ENCODE measurements at places on chromosomes 2 and 18. TPM values are rescaled to one million over a fixed set of nuclear protein-coding genes. Genes with fewer than 3 reads are reported as not detected.

The CNNM3 gene
- 8.6 TPM for total RNA-seq

The SGPP2 gene
- not detected for total RNA-seq

DNA sequence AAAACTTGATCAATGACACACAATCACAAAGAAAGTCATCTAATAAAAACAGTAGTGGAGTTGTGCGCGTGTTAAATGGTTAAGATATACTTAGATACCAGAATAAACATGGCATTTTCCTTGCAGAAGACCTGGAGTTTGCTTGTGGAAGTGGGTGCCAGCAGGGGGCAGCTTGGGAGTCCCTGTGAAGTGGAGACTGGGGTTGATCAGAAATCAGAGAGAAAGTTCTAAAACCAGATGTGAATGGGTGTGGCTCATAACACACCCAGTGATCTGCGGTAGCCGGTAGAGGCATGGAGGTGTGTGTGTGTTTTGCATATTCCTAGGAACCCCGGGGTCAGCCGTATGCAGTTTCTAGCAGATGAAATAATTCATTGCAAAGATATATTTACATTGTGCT, 300.1 kb upstream of the TRIB2 start:
- peak; percentile 81 for DNase-seq

DNA sequence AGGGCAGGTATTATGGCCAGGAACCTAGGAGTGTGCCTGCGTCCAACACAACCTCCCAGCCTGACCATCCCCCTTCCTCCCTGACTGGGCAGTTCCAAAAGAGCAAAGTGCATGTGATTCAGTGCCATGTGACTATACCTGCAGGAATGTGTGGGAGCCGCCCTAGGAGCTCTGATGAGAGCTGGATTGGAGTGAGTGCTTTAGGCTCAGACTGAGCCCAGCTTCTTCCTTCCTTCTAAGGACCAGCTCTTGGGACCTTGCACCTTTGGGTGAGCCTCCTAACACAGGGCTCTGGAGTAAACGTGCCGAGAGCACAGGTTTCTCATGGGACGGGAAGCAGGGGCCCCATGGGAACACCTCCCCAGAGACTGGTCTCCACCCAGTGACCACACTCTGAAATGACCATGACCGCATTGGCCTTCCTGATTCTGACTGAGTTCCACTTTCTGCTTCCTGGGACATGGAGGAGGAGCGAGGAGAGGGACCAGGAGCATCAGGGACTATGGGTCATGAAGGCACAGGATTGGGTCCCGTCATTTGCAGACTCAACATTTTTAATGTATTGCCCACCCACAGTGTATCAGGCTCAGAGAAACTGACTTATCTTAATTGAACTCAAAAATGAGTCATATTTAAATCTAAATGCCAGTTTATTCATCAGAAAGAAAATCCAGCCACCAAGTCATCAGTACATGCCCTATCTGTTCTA, 87.8 kb upstream of the BCL2L11 start:
- DNase-seq, result no peak

The CEBPZ gene
- total RNA-seq, result 44.9 TPM

DNA sequence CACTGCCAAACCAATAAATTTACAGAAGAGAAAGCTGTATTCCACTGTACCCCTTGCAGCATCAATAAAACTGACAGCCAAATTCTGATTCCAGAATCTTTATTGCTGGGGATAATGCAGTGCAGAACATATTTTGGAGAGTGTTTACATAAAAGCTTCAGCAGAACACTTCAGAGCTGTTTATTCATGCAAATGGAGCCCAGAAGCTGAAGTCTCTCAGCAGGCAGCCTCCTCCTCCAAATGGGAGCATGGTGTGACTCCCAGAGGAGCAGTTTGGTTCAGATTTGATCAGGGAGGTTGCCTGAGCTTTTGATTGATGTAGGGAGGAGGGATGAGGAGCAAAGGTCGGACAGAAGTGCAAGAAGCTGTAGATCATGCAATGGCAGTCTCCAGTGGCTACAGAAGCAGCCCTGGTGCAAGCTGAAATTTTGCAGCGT, 22.4 kb downstream of the LHCGR start:
- peak; percentile 24 for DNase-seq

The NTSR2 gene
- total RNA-seq, result not detected

GRCh38 chr18:63120620-63121019, 198.9 kb downstream of the BCL2 start:
- DNase-seq, result no peak

DNA sequence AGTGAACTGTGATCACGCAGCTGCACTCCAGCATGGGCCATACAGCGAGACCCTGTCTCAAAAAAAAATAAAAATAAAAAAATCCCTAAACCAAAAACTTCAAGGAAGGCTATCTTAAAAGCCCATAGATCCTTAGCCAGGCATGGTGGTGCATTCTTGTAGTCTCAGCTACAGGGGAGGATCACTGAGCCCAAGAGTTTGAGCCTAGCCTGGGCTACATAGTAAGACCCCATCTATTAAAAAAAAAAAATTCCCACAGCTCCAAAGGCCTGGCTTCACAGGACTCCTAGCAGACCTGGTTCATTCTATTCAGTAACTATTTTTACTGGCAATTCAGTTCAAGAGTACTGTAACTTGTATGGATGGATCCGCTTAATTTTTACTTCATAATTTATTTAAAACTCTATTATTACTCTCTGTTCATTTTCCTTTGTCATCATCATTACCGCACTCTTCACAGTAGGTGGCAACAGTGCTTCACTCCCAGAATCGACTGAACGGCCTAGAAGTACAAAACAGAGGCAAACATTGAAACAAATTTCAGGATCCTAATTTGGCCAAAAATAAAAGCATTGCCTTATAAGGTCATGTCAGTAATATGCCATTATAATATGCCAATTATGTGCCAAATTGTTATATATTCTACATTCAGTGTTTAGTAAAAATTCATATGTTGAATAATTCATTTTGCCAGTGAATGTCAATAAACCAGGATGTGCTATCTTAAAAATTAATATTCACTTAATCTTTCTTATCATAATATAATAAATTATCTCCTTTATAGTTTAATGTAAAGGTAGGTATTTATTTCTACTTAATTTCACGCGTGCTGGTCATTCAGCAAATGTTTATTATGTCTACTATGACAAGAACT, 14.3 kb upstream of the STAM2 start:
- peak; percentile 78 for DNase-seq

- peak; percentile 62 for DNase-seq
Measured at GRCh38 chr2:239303711-239304532, 96.9 kb downstream of the HDAC4 start.

The SLC9A4 gene
- under 0.01 TPM for total RNA-seq

GRCh38 chr2:208254118-208254870, 577 bp downstream of the IDH1 start:
- DNase-seq, result peak; percentile 88

GRCh38 chr18:49238433-49239042, 221.9 kb downstream of the DYM start:
- peak; percentile 46 for DNase-seq

DNA sequence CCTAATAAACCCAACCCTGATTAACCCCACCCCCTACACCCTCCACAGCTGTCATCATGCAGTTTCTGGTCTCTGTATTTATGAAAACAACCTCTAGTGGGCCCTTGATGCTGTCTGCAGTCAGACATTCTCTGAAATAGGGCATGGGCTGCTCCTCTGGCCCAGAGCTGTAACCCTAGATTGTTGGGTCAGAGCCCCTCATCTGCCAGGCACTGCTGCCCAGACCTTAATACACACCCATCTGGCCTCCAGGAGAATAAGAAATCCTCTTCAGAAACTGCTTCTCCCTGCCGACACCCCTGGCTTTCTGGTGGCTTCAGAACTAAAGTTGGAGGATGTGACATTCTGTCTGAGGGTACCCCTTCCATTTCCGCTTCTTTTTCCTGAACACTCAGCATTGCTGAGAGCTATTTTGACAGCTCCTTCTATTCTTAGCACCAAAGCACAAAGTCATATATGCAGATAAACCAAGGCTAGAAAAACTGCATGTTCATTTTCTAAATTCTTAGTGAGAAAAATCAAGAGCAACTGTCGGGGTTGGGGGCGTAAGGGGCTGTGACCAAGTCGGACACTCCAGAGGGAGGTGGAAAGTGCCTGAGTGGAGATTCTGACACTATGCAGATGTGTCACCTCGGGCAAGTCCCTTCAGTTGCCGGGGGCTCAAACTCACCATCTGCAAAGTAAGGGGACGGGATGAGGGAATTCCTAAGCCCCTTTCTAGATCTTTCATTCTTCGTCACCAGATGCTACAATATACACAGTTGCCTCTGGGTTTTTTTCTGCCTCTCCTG, 28.7 kb downstream of the SRSF7 start:
- DNase-seq, result no peak

The MYO7B gene
- not detected for total RNA-seq

The IL1A gene
- total RNA-seq, result 0.32 TPM
